ENCODE measurements at places on chromosomes 6 and 20.

- no peak for DNase-seq
Measured at GRCh38 chr6:14141351-14142062, 23.9 kb downstream of the CD83 start.

DNA sequence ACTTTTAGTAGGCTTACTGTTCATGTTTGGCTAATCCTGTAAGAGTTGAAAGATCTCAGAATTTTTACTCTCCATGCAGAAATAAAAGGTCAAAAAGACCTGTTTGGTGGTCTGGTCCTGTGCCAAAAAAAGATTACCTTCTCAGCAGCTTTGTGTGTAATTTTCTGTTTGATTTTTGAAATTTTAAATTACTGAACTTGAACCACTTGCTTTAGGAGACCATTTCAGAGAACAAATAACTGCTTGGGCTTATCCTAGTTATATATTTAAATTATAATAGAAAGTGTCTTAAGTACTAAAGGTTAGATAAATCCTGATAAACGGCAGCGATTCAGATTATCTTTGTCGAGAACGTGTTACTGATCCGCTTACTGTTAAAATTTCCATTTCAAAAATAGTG lies 118.3 kb upstream of the GRIK2 start:
- no peak for DNase-seq

GRCh38 chr6:3625980-3626563 lies 125.4 kb downstream of the PXDC1 start:
- no peak for DNase-seq

DNA sequence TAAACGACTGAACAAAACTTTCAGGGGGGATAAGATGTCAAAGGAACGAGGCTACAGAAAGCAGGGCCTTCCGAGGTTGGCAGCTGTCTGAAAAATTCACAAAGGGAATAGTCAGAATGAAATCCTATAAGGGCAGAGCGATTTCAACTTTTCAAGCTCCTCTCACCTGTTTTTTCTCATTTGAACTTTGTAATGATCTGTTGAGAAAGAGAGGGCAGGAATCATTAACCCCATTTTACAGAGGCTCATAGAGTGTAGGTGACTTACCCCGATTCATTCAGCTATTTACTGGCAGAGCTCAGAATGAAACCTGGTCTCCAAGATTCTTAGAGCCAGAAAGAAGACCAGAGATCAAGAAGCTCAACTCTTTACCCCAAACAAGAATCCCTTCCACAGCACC lies 266.1 kb upstream of the ARID1B start:
- DNase-seq: no peak

DNA sequence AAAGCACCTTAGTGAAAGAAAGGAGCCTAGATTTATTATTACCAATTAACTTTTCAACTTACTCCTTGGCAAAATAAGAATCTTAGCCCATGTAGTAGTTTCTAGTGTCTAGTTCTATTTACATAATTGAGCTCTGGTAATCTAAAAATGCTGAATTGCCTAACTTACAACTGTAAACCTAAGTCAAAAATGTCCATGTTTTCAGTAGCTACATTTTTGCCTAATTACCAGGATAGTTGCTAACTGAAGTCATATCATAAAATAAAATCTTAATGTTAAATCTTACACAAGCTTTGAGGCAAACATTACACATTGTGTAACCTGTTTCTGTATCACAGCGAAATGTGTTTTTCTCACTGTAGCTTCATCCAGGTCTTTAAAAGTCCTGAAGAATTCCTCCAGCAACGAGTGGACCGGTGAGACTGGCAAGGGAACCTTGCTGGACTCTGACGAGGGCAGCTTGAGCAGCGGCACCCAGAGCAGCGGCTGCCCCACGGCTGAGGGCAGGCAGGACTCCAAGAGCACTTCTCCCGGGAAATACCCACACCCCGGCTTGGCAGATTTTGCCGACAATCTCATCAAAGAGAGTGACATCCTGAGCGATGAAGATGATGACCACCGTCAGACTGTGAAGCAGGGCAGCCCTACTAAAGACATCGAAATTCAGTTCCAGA lies 7.6 kb upstream of the CLDN20 start:
- DNase-seq: no peak

Measured in neural crest cell (in vitro differentiated cells).